Naive thymus-derived CD8-positive, alpha-beta T cell (primary cell): ENCODE measurements at places on chromosomes 12 and 14.

DNA sequence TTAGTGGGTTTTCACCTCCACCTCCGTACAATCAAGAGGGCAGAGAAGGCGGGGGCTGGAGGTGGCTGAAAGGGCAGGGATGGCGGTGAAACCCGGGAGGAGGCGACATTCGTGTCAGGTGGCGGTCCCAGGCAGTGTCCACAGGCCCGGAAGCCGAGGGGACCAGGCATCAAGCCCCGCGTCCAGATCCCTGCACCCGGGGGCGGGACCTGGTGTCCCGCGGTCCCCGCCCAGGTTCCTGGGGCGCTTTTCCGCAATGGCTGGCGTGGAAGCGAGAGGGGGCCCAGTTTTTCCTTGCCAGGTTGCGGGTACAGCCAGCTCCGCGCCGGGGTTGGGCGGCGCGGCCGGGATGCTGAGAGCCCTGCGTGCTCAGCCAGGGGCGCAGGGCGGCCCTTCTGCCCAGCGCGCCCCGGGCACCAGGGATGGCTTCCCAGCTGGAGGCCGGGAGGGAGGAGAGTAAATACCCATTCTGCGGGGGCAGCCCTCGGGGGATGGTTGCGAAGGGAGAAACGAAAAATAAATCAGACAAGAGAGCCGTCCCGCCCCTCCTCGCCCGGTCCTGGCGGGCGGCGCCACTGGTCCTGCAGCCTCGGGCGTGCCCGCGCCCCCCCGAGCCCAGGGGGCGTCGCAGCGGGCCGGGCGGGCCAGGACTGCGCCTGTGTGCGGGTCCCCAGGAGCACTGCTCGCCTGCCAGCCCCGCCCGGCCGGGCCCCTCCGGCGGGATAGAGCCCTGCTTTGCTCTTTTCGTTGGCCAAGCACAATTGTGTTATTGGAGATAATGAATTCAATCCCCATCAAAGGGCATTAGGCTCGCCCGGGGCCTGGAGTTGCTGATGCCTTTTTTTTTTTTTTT lies 11.5 kb downstream of the FOXA1 start:
- DNase-seq: no peak

- DNase-seq: no peak
Observed at GRCh38 chr14:102629808-102630350, 37.4 kb downstream of the RCOR1 start.

DNA sequence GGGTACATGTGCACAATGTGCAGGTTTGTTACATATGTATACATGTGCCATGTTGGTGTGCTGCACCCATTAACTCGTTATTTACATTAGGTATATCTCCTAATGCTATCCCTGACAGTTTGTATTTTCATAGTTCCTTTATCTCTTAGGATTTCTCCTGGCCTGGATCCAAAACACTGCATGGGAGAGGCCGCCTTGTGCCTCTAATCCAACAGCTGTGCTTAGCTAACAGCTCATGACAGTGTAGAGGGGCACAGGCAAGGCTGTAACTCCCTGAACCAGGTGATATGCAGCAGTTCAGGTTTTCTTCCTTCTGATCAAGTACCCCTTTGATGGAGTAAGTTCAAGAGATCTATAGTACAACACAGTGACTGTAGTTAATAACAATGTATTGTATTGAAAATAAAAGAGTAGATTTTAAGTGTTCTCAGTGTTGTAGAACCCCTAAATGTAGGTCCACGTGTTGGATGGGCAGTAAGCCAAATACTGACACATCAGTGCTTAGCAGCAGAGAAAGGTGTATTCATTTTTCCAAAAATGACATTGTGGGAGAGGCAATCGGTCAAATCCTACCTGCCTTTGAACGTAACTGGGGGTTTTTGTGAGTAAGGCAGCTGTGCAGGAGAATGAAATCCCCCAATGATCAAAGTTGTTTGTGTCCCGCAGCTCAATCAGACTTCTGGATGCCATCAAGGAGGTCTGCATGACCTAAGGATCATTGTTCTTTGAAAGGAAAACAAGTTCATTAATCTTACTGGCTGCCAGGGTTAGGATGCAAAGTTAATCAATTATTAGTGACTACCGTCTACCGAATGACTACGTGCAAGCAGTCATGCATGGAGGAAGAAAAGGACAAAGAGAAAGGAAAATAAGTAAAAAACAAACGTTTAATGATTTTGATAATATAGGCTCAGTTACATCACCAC lies 89.3 kb upstream of the FGD4 start:
- DNase-seq: no peak

GRCh38 chr12:71299541-71300376 lies 139.8 kb upstream of the LGR5 start:
- no peak for DNase-seq

- DNase-seq: no peak
Observed at GRCh38 chr12:49803693-49804450, 24.3 kb downstream of the NCKAP5L start.

DNA sequence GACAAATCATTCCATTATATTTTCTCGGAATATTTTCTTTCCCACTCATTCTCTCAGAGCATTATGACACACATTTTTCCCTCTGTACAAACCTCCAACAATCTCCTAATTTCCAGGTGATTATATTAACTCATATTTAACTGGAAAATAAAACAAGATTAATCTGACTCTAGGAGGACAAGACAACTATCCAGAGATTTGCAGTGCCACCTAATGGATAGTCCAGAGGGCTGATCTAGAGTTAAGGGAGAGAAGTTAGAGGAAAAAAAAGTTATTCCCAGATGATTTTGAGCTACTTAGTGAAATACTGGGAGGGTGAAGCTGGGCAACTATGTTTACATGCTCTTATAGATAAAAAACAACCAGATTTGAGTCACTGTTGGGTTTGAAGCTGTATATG lies 161.7 kb downstream of the ALX1 start:
- DNase-seq: no peak
